ENCODE measurements at places on chromosomes 11 and 22. TPM values are rescaled to one million over a fixed set of nuclear protein-coding genes. Genes with fewer than 3 reads are reported as not detected.

The VSIG10L2 gene
- not detected for polyA plus RNA-seq

DNA sequence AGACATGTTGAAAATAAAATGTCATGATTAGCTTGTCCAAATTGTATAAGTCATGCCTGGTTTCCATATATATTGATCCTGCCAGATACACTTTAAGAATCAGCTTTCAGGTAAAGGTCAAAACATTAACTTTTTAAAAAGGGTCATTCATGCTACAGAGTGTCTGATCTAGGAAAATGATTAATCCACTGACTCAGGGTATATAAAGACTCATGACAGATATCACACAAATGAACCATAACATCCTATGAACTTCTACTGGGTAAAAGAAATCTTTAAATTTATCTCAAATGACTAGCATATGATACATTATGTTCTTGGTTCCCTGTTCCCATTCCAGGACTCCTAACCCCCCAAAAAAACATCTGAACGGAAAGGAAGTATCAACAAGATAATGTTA lies 11.7 kb downstream of the MRTFA start:
- no peaks in the 10 kb centered on the region for H3K36me3 ChIP-seq
- no peak for DNase-seq
- no peaks in the 10 kb centered on the region for H3K27me3 ChIP-seq
- H3K27ac ChIP-seq: no peak overlapping the region
- no peak overlapping the region for H3K4me3 ChIP-seq
- H3K4me1 ChIP-seq: no peaks in the 10 kb centered on the region

DNA sequence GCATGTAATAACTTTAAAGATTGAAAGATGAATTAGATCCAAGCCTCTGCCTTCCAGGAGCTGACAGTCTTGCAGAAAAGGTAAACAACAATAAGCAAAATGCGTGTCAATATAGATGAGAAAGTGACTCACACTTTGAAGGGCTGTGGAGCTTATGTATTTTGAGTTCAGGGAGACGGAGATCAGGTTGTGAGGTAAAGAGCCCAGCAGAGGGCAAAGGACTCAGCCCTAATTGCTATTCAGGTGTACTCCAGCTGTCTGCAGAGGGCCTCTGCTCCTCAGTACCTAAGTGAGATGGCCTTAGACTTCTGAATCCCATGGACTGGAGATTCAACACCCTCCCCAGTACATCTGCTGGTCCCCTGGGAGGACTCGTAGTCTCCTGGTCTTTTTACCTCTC lies 22.9 kb upstream of the CTR9 start:
- no peak overlapping the region for H3K4me3 ChIP-seq
- no peak for DNase-seq
- H3K27me3 ChIP-seq: no peaks in the 10 kb centered on the region
- peaks cover 7% of the 10 kb centered on the region for H3K4me1 ChIP-seq

GRCh38 chr22:30823015-30823370 lies 128.3 kb downstream of the OSBP2 start:
- H3K27me3 ChIP-seq: peaks cover 20% of the 10 kb centered on the region
- peaks cover 18% of the 10 kb centered on the region for H3K4me1 ChIP-seq
- H3K36me3 ChIP-seq: no peaks in the 10 kb centered on the region
- no peak overlapping the region for H3K27ac ChIP-seq
- no peak for DNase-seq

DNA sequence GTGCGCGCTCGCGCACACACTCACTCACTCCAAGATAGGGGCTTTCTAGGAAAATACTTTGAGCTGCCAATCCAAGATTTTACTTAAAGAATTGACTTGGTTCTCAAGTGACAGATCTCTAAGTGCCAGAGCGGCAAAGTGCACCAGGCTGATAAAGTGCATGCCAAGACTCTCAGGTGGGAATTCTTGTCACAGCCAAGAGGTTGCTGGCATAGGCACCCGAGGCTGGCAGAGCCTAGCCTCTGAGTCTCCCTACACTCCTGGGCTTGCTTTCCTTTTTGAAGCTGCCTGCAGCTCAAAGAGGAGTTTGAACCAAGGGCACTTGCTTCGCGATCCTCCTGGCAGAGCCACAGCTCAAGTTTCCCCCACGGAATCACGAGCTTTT lies 2.5 kb upstream of the ADM start:
- H3K36me3 ChIP-seq: no peaks in the 10 kb centered on the region
- H3K27me3 ChIP-seq: peaks cover 70% of the 10 kb centered on the region
- H3K4me3 ChIP-seq: peak overlapping the region; percentile 75
- peak overlapping the region; percentile 75 for H3K27ac ChIP-seq
- peaks cover 52% of the 10 kb centered on the region for H3K4me1 ChIP-seq

The CCDC89 gene
- polyA plus RNA-seq: 1.4 TPM

GRCh38 chr11:115290893-115291292 lies 213.3 kb downstream of the CADM1 start:
- H3K36me3 ChIP-seq: no peaks in the 10 kb centered on the region
- H3K27me3 ChIP-seq: no peaks in the 10 kb centered on the region
- peaks cover 6% of the 10 kb centered on the region for H3K4me1 ChIP-seq

DNA sequence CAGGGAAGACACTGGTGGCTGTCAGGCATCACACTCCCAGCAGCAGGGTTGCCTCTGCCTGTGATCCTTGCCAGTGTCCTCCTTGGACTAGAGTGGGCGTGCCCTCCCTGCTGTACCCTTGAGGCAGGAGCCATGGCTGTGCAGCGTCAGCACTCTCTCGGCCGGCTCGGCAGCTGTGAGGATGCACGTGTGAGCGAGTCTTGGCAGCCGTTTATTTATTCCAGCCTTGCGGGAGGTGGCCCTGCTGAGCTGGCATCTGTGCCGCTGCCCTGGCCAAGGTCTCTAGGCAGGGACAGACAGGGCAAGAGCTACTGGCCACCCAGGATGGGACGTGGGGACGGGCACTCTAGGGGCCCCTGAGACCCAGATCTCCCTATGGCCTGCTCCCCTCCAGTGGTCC lies 33.9 kb downstream of the TSPAN4 start:
- no peak for DNase-seq
- H3K27me3 ChIP-seq: no peaks in the 10 kb centered on the region
- H3K4me3 ChIP-seq: no peak overlapping the region
- H3K36me3 ChIP-seq: peaks cover 81% of the 10 kb centered on the region
- no peak overlapping the region for H3K27ac ChIP-seq

DNA sequence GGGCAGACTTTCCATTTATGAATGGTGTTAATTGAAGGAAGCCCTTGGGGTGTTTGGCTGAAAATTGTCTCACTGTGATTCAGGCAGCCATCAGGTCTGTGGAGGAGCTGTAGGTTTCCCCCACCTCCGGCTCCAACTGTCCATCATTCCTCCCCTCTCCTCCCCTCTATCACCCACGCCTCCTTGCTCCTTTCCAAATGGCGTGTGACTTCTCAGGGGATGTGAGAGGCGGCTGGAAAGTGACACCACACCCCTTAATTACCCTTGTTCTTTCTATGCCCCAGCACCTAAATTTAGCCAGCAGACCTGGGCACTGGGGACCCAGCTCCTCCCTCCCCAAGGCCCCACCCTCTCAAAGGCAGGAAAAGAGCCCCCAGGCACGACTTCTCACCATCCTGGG lies 38.1 kb upstream of the SYT7 start:
- H3K27ac ChIP-seq: no peak overlapping the region
- peaks cover 1% of the 10 kb centered on the region for H3K4me1 ChIP-seq
- H3K27me3 ChIP-seq: no peaks in the 10 kb centered on the region
- H3K36me3 ChIP-seq: no peaks in the 10 kb centered on the region
- H3K4me3 ChIP-seq: no peak overlapping the region

The MYBPC3 gene
- 0.16 TPM for polyA plus RNA-seq

DNA sequence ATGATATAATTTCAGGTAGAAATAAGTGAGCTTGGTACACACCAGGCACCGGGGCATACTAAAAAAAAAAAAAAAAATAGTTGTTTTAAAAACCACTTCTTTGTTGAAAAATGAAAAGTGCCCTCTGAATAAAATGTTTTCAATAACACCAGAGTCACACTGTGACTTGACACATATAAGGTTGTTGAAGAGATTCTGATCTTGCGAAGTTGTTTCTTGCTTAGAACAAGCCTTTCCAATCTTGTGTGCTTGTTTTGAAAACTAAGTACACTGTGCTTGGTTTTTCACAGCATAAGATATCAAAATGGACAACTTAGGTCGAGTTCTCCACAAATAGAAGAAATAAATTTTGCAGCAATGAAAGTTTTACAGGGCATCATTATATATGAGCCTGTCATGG lies 17.0 kb downstream of the PDGFD start:
- no peaks in the 10 kb centered on the region for H3K36me3 ChIP-seq
- DNase-seq: no peak
- no peaks in the 10 kb centered on the region for H3K27me3 ChIP-seq
- no peaks in the 10 kb centered on the region for H3K4me1 ChIP-seq
- H3K27ac ChIP-seq: no peak overlapping the region

GRCh38 chr11:64100360-64100759 lies 64.6 kb downstream of the FLRT1 start:
- no peaks in the 10 kb centered on the region for H3K27me3 ChIP-seq
- peaks cover 27% of the 10 kb centered on the region for H3K36me3 ChIP-seq
- H3K27ac ChIP-seq: no peak overlapping the region
- peaks cover 90% of the 10 kb centered on the region for H3K4me1 ChIP-seq

GRCh38 chr22:20267441-20268278 lies 458 bp downstream of the RTN4R start:
- DNase-seq: no peak
- H3K27ac ChIP-seq: no peak overlapping the region
- H3K4me3 ChIP-seq: peak overlapping the region; percentile 37

The KCNK4 gene
- 7.8 TPM for polyA plus RNA-seq

DNA sequence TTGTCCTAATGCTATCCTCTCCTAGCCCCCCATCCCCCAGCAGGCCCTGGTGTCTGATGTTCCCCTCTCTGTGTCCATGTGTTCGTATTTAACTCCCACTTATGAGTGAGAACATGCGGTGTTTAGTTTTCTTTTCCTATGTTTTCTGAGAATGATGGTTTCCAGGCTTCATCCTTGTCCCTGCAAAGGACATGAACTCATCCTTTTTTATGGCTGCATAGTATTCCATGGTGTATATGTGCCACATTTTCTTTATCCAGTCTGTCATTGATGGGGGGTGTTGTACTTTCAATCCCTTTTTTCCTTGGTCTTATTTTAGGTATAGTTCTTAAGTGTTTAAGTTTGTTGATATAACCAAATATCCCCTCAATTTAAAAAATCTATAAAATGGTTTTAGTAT lies 23.9 kb downstream of the EP300 start:
- DNase-seq: no peak
- peaks cover 30% of the 10 kb centered on the region for H3K36me3 ChIP-seq
- no peaks in the 10 kb centered on the region for H3K27me3 ChIP-seq
- no peak overlapping the region for H3K4me3 ChIP-seq
- H3K4me1 ChIP-seq: no peaks in the 10 kb centered on the region

DNA sequence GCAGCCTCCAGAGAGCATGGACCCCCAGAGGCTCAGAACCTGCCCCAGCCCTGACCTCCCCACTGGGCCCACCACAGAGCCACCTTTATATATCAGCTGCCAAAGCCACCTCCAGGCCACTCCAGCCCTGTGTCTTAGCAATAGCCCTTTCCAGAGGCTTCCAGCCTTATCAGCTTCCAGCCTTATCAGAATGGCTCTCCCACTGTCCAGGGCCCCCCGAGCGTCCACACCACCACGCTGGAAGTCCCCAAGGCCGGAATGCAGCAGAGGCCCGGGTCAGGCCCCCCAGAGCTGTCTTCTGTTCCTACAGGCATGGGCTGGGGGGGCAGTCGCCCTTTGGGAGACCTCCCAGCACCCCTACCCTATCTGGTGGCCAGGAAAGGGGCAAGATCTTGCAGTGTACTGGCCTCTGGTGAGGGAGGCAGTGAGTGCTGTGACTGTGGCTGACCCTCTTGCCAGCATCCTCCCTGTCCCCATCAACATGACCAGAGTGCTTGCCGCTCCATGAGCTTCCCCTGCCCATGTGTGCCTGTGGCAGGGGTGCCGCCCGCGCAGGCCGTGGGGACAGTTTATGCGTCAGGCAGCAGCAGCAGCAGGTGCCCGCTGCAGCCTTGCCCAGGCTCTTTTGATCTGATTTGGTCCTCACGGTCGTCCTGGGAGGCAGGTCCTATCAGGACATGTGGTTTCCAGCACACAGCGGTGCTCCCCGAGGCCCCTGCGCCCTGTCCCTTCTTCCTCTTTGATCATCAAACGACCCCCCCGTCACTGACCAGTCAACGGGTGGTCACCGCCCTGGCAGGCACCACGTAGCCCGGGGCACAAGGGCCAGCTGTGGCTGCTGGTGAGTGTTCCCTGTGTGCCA lies 15.9 kb downstream of the OSBPL5 start:
- H3K36me3 ChIP-seq: peaks cover 83% of the 10 kb centered on the region
- no peaks in the 10 kb centered on the region for H3K27me3 ChIP-seq
- no peak overlapping the region for H3K4me3 ChIP-seq
- peaks cover 63% of the 10 kb centered on the region for H3K4me1 ChIP-seq
- no peak for DNase-seq

- no peak overlapping the region for H3K4me3 ChIP-seq
- H3K27me3 ChIP-seq: no peaks in the 10 kb centered on the region
- DNase-seq: no peak
- no peak overlapping the region for H3K27ac ChIP-seq
- H3K36me3 ChIP-seq: peaks cover 10% of the 10 kb centered on the region
- peaks cover 29% of the 10 kb centered on the region for H3K4me1 ChIP-seq
Observed at GRCh38 chr22:23177197-23177596, 3.1 kb upstream of the BCR start.

The ALDH3B2 gene
- polyA plus RNA-seq: not detected

DNA sequence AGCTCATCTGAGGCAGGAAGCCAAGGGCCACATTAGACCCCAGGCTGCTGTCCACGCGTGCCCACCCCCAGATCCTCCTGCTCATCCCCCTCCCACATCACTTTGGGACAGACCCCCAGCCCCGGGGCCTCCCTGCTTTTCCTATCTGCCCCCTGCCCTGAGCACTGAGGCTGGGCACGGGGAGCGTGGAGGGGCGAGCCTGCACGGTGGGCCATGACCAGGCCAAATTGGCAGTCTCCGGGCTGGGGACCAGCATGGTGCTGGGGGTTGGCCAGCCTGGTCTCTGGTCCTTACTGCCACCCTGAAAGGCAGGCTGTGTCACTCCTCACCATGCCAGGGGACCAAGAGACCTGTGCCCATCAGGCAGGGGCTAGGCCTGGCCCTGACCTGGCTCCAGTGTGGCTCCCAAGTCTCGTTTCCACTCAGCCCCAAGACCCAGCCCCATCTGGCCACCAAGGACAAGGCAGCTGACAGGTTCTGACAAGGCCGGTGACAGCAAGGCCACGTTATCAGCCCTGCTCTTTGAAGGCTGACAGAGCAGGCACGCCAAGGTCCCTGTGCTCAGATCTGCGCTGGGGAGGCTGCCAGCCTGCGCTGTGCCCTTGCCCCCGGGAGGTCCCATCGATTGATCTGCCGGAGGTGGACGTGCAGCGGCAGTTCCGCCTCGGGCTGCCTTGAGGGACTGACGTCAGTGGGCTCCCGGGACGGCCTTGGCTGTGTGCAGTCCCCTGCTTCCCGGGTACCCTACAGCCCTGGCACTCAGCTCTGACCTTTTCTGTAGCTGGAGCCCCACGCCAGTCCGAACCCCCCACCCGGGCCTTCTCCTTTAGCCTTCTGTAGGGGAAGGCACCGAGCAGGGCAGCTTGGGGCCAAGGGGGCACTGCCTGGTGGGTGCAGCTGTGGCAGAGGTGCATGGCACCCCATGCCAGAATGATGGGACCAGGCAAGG lies 3.6 kb downstream of the TNNI2 start:
- peaks cover 2% of the 10 kb centered on the region for H3K27me3 ChIP-seq
- H3K36me3 ChIP-seq: no peaks in the 10 kb centered on the region
- H3K4me3 ChIP-seq: no peak overlapping the region
- DNase-seq: no peak

The ARAP1 gene
- polyA plus RNA-seq: 44.8 TPM

- H3K4me3 ChIP-seq: no peak overlapping the region
- peaks cover 51% of the 10 kb centered on the region for H3K4me1 ChIP-seq
- H3K27me3 ChIP-seq: no peaks in the 10 kb centered on the region
- no peak for DNase-seq
Observed at GRCh38 chr22:45208993-45209838, 31.5 kb downstream of the KIAA0930 start.

Measured in spinal cord (tissue), 10 donors.